ENCODE measurements at places on chromosomes 16 and 17.
A peak's percentile ranks its signal among the peaks of the same experiment; 100 is the strongest.

GRCh38 chr17:17502741-17503565 is 6.8 kb upstream of the RASD1 start:
- no peak for DNase-seq

DNA sequence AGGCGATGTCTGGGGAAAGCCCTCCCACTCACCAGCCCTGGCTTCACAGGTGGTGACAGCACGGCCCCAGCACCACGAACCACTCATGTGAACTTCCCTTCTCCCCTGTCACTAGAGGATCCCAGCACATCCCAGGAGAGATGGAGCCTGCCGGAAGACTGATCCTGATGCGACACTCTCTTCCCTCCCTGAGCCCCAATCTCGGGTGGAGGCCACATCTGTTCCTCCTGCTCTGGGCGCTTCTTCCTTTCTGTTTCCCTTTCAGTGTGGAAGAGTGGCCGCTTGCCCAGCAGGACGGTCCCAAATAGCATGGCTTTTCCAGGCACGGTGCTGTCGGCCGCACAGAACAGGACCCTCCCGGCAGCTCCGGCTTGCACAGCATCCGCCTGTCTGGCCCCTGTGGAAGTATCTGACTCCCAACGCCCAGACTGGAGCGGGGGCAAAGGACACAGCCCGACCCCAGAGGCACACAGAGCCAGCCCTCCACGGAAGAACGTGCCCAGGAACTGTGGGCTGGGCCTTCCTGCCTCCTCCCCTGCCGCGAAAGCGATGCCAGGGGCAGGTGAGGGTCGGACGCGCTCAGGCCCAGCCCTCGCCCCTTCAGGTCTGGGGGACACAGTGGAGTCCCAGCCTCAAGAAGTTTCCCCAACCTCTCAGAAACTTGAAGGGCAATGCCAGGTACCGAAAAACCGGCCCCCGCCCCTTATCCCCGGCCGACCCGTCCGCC is 37.6 kb downstream of the CBFA2T3 start:
- DNase-seq, result no peak

- DNase-seq, result no peak
These were observed 11.7 kb upstream of the TAOK1 start for GRCh38 chr17:29378500-29378899.

DNA sequence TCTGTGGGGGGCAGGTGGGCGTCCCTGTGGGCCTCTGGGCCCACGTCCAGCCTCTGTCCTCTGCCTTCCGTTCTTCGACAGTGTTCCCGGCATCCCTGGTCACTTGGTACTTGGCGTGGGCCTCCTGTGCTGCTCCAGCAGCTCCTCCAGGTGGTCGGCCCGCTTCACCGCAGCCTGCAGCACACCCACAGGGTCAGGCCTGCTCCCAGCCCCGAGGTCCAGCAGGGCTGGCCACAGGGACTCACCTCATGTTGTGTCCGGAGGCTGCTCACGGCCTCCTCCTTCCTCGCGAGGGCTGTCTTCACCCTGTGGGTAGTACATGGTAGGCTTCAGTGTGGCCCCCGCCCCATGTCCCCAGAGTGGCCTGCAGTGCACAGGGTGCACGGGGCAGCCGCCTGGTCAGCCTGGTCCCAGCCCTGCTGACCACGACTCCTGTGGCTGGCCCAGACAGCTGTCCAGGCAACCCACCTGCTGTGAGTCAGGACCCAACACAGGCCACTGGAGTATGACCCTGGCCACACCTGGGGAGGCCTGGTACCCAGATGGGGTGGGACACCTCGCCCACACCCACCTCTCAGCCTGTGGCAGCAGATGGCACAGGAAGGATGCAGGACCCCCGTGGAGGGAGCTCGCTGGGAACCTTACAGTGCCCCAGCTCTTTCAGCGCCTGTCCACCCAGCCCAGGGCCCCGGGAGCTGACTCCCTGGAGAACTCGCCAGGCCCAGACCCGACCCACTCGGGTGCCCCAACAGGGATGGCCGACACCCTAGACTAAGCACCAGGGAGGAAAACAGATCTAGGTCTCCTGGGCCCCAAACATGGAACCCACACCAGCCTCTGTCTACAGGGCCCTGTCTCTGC is 23.9 kb upstream of the AATK start:
- DNase-seq, result no peak

GRCh38 chr17:30950669-30951399 is 20.0 kb upstream of the RNF135 start:
- peak; percentile 31 for DNase-seq

- DNase-seq, result peak; percentile 60
These were observed 46.9 kb upstream of the HNF1B start for GRCh38 chr17:37791447-37792399.

- peak; percentile 32 for DNase-seq
These were observed 669 bp downstream of the MIEF2 start for GRCh38 chr17:18261146-18261515.

- no peak for DNase-seq
These were observed 344.4 kb downstream of the SHISA9 start for GRCh38 chr16:13245713-13246377.

- DNase-seq, result no peak
These were observed 73.2 kb downstream of the KNOP1 start for GRCh38 chr16:19644877-19645276.

DNA sequence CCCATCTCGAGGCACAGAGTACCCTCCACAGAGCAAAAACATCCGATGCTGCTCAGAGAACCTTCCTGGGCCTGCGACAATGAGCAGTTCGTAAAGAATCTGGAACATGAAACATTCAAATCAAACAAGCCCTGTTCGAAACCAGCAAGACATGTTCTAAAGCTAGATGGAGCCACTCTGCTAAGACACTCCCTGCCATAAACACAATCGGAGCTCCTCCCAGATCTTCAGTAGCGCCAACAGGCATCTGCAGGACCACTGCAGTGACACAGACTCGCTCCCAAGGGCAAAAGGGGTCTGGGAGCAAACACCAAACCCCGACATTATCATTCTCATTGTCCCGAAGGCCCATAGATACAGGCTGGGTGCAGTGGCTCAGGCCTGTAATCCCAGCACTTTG is 108.7 kb downstream of the ZFHX3 start:
- no peak for DNase-seq

DNA sequence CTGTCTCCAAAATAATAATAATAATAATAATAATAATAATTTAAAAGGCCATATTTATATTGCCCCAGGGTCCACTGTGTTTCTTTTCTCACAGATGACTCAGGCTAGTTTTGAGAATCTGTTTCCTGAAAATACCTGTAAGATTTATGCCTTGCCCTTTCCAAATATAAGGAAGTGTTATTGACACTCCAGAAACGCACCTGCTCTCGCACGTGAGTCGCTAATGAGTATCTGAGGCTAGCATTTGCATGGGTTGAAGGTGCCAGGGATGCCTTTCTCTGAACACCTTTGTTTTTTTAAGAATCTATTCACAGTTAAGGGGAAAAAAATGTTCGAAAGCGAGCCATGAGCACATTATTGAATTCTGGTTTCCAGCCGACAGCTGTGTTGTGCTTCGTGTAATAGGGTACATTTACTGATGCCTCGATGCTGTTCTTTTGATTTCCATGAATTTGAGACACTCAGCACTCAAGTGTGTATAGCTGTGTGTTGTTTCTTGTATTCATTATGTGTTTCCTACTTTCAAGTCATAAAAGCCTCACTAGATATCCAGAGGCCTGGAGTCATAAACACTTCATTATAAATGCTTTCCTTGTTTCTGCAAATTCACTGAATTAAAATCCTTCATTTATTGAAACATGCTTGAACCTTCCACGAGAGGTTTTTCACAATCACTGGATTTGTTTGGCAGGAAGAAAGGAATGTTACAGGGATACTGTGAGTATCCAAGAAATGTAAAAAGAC is 45.0 kb upstream of the NOL11 start:
- DNase-seq, result no peak

GRCh38 chr16:10817963-10818941 is at the start of gene TVP23A:
Gene TVP23A (minus strand): TSS chr16:10818794. CDS start chr16:10818493, 301 bp downstream.
- DNase-seq, result no peak

GRCh38 chr17:60398227-60398959 is 6.5 kb upstream of the USP32 start:
- peak; percentile 31 for DNase-seq

GRCh38 chr16:65316808-65317207 is 194.9 kb upstream of the CDH11 start:
- no peak for DNase-seq

DNA sequence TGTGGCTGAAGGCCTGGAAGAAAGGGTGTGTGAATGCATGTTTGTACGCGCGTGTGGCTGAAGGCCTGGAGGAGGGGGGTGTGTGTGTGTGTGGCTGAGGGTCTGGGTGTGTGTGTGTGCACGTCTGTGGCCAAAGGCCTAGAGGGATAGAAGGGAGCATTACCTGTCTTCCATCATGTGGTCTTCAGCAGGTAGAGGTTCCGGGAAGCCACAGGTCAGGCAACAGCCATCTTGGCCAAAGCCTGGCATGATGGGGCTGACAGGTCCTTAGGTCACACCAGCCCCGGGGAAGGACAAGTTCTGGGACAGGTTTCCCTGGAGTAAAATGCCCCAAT is 5.2 kb downstream of the LITAFD start:
- no peak for DNase-seq

DNA sequence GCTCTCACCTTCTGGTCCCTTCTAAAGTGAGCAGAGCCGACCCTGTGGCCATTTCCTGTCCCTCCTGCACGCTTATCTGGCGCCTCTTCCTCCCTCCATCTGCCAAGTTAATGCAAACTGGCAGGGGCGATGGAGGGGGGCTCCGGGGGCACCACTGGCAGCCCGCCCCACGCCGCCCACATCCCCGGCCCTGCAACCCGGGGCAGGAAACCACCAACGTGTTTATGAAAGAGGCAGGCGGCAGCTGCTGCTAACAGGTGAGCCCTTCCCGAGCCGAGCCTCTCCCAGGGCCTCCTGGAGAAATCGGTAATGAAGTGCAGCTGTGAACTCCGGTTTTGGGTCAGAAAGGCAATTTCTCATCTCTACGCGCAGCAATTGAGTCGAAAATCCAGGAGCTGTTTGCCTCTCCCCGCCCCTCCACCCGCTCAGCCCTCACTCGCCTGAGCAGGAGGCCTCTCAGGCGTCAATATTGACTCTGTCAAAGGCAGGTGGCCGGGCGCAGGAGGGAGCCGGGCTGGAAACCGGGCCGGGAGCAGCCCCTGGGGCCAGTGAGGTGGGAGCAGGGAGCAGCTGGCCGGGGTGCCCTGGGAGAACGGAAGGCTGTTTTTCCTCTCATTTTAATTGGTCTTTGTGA is 164.4 kb upstream of the GSE1 start:
- peak; percentile 51 for DNase-seq

DNA sequence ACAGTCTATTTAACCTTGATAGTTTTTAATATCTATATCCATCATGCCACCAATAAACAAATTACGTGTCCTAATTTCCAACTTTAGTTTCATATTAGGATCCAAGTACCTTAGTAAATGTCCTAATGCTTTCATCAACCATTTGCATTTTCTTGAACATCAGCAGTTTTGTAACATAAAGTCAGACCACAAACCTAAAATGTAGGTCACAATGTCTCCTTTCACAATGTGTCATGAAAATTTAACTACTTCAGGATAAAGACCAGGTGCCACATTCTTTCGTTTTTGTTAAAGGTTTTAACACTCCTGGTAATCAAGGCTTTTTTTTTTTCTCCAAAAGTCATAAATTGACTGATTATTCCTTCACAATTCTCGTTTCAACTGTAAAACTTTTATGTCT is 310.7 kb upstream of the PMFBP1 start:
- peak; percentile 33 for DNase-seq

GRCh38 chr17:69018022-69018615 is 42.6 kb downstream of the ABCA9 start:
- DNase-seq, result no peak

DNA sequence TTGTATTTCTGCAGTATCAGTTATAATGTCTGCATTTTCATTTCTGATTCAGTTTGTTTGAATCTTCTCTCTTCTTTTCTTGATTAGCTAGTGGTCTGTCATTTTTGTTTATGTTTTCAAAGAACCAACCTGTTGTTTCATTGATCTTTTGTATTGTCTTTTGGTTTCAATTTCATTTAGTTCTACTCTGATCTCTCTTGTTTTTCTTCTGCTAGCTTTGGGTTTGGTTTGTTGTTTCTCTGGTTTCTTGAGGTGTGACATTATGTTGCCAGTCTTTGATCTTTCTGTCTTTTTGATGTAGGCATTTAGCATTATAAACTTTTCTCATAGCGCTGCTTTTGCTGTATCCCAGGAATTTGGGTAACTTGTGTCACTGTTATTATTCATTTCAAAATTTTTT is 107.2 kb downstream of the PHKB start:
- DNase-seq, result peak; percentile 50

GRCh38 chr16:84175350-84176081 is 11.3 kb downstream of the TAF1C start:
- DNase-seq, result peak; percentile 63

DNA sequence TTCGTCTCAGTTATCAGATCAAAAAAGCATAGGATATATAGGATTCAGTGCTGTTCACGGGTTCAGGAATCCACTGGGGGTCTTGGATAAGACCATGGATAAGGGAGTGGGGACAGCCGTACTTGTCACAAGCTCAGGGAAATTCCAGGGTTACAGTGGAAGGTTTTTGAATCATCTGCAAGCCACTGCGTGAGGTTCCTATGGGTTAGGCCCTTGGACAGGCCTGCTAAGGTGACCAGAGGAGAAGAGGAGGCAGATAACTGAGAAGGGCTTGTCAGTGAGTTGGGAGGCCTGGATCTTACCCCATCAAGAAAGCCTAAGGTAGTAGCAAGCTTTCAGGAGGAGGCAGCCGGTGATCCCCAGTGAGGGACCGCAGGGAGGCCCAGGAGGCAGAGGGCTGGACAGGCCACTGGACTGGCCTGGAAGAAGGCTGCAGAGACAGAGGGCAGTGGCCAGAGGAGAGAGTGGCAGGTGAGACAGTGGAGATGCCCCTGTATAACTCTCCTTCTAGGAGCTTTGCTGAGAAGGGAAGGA is 27.3 kb downstream of the NGFR start:
- no peak for DNase-seq

GRCh38 chr16:46673320-46674013 is 15.5 kb downstream of the VPS35 start:
- DNase-seq, result peak; percentile 59

GRCh38 chr17:69654981-69655855 is 240.7 kb downstream of the MAP2K6 start:
- no peak for DNase-seq

GRCh38 chr17:50938821-50939541 is 72.8 kb upstream of the TOB1 start:
- DNase-seq, result no peak

DNA sequence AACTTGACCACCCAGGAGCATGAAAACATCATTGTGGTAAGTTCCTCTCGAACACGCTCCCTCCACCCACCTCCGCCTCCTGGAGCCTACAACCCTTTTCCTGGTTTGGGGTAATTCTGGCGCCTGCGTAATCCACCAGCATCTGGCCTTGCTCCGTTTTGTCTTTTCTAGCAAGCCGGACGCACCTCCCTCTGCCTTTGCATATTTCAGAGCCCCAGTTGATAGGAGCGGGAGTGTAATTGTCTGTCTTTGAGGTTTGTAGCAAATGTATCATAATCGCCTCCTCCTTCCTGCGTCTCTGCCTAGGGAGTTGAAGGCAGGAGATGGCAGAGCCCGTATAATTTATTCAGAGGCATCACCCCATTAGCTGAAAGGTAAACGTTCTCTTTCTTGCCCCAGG is 121.3 kb upstream of the PLCG2 start:
- DNase-seq, result no peak

Measured in CD4-positive, alpha-beta T cell treated with Interleukin-4 for 1 hour (primary cell).